ENCODE measurements at places on chromosomes 11 and 22. TPM values are rescaled to one million over a fixed set of nuclear protein-coding genes. Genes with fewer than 3 reads are reported as not detected.

- H3K27ac ChIP-seq: no peak overlapping the region
- no peaks in the 10 kb centered on the region for H3K27me3 ChIP-seq
- H3K36me3 ChIP-seq: peaks cover 59% of the 10 kb centered on the region
- no peaks in the 10 kb centered on the region for H3K4me1 ChIP-seq
- DNase-seq: no peak
Observed at GRCh38 chr11:46741600-46742484, 22.8 kb downstream of the F2 start.

ANKK1 gene
- not detected for polyA plus RNA-seq

DNA sequence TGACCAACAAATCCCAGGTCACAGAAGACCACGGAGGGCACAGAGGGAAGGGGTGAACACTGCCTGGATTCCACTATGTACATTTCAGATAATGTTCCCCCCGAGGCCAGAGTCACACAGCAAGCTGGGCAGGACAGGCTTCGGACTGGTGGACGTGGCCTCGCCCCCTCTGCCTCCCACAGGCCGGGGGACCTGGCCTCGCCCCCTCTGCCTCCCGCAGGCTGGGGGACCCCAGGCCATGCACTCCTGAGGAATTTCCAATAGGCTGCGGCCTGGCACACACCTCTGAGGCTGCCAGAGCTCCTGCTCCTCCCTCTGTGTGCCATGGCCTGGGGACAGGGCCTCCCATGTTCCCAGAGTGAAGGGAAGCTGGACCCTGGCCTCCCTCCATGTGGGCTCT lies 1352.8 kb downstream of the BRD1 start:
- H3K36me3 ChIP-seq: no peaks in the 10 kb centered on the region
- H3K4me1 ChIP-seq: no peaks in the 10 kb centered on the region
- H3K4me3 ChIP-seq: no peak overlapping the region
- DNase-seq: no peak
- no peak overlapping the region for H3K27ac ChIP-seq

- no peak overlapping the region for H3K27ac ChIP-seq
- no peaks in the 10 kb centered on the region for H3K27me3 ChIP-seq
- H3K4me3 ChIP-seq: no peak overlapping the region
- DNase-seq: no peak
- no peaks in the 10 kb centered on the region for H3K36me3 ChIP-seq
- no peaks in the 10 kb centered on the region for H3K4me1 ChIP-seq
Observed at GRCh38 chr11:103942646-103943045, 93.8 kb upstream of the DDI1 start.

RIMBP3C gene
- 0.13 TPM for polyA plus RNA-seq

DNA sequence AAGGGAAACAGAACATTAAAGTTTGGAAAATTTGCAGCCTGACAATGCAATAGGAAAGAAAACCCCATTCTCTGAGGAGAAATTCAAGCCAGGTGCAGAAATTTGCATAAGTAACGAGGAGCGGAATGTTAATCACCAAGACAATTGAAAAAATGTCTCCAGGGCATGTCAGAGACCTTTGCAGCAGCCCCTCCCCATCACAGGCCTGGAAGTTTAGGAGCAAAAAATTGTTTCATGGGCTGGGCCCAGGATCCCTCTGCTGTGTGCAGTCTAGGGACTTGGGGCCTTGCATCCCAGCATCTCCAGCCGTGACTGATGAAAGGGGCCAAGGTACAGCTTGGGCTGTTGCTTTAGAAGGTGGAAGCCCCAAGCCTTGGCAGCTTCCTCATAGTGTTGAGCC lies 780.2 kb downstream of the LRRC4C start:
- no peaks in the 10 kb centered on the region for H3K27me3 ChIP-seq
- H3K27ac ChIP-seq: no peak overlapping the region
- no peaks in the 10 kb centered on the region for H3K36me3 ChIP-seq
- no peaks in the 10 kb centered on the region for H3K4me1 ChIP-seq
- no peak overlapping the region for H3K4me3 ChIP-seq

ANGPTL5 gene
- polyA plus RNA-seq: not detected

GRCh38 chr11:35141571-35141971 lies 2.6 kb downstream of the CD44 start:
- peak overlapping the region; percentile 91 for H3K27ac ChIP-seq
- H3K27me3 ChIP-seq: no peaks in the 10 kb centered on the region
- DNase-seq: peak; percentile 85
- peaks cover 54% of the 10 kb centered on the region for H3K4me1 ChIP-seq

DNA sequence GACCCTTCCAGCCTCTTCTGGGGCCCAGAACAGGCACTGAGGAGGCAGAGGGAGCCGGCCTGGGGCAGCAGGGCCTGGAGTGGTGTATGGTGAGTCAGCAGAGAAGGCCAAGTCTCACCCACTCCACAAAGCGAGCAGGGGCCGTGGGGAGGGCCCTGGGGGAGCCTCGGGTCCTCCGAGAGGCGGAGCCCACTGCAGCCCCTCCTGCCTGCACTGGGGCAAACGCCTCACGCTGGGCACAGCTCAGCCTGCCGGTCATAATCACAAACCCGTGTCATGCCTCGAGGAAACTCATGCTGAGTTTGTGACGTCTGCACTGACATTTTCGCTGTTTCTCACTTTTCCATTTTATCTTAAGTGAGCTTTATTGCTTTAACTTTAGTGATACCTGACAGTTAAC lies 38.4 kb downstream of the TOLLIP start:
- no peak overlapping the region for H3K27ac ChIP-seq
- no peaks in the 10 kb centered on the region for H3K27me3 ChIP-seq
- no peaks in the 10 kb centered on the region for H3K4me1 ChIP-seq
- no peak overlapping the region for H3K4me3 ChIP-seq

DNA sequence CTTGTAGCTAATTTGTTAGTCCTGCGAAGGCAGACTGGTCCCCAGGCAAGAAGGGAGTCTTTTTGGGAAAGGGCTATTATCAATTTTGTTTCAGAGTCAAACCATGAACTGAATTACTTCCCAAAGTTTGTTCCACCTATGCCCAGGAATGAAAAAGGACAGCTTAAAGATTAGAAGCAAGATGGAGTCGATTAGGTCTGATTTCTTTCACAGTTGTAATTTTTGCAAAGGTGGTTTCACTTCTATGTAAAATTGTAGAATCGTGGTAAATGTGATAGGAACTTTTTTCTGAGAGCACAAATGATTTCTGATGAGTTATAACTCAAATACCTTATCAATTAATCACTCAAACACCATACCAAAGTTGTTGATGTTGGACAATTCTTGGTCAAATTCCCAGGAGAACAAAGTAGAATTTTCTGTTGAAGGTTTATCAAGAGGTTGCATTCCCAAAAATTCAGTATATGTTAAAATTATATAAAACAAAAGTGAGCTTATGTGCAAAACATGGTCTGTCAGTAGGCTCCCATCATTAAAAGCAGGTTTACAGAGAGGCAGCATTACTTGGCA lies 2.9 kb upstream of the CTSC start:
- peaks cover 35% of the 10 kb centered on the region for H3K4me1 ChIP-seq
- no peak overlapping the region for H3K27ac ChIP-seq
- H3K27me3 ChIP-seq: no peaks in the 10 kb centered on the region
- H3K36me3 ChIP-seq: no peaks in the 10 kb centered on the region
- no peak for DNase-seq
- no peak overlapping the region for H3K4me3 ChIP-seq

DNA sequence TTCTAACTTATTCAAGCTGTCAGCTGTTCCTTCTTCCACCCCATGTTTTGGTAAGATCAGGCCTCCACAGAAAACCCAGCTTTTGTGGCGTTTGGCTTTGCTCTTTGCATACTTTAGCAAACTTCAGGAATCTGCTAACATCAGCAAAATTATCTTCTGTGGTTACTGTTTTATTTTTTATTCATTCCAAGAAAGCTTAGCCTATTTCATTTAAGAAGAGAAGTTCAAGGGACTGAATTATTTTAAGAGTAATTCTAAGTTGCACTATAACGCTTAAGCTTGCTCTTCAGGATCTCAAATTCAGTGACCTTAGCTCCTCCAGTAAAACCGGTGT lies 1.1 kb downstream of the JHY start:
- peaks cover 9% of the 10 kb centered on the region for H3K27me3 ChIP-seq
- no peaks in the 10 kb centered on the region for H3K36me3 ChIP-seq
- DNase-seq: no peak
- H3K4me1 ChIP-seq: peaks cover 13% of the 10 kb centered on the region

- no peak for DNase-seq
- no peaks in the 10 kb centered on the region for H3K36me3 ChIP-seq
- no peaks in the 10 kb centered on the region for H3K4me1 ChIP-seq
- no peak overlapping the region for H3K27ac ChIP-seq
- no peaks in the 10 kb centered on the region for H3K27me3 ChIP-seq
Observed at GRCh38 chr22:27159716-27160295, 502.4 kb downstream of the MIAT start.

DNA sequence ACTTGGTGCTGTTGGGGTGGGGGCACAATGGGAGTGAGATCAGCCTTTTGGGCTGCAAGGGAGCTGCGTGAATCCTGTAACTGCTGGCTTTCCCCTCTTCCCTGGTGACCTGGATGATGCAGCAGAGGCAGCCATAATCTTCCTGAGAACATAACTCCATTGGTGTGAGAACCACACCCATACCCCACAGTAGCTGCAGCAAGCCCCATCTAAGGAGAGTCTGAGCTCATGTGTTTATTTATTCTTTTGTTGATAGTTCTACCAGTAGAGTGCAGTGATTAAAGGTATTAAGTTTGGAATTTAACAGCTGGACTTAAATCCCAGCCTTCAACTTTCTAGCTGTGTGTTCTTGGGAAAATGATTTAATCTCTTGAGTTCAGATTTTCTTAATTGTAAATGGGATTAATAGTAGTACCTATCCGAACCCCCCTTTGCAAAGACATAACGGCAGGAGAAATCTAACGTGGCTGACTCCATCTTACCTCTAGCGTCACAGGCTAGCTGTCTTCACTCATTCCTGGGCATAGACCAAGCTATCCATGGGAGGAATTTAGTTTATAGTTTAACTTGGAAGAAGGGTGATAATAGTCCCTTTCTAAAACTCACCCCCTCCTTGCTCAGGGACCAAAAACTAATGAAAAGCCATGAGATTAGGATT lies 385.0 kb upstream of the DDI1 start:
- H3K4me3 ChIP-seq: no peak overlapping the region
- H3K27ac ChIP-seq: no peak overlapping the region
- no peaks in the 10 kb centered on the region for H3K36me3 ChIP-seq
- no peak for DNase-seq
- H3K4me1 ChIP-seq: no peaks in the 10 kb centered on the region
- no peaks in the 10 kb centered on the region for H3K27me3 ChIP-seq

- no peak for DNase-seq
- H3K27me3 ChIP-seq: no peaks in the 10 kb centered on the region
- H3K27ac ChIP-seq: no peak overlapping the region
- H3K4me3 ChIP-seq: no peak overlapping the region
Observed at GRCh38 chr11:84854498-84854880, 772.7 kb downstream of the DLG2 start.

DNA sequence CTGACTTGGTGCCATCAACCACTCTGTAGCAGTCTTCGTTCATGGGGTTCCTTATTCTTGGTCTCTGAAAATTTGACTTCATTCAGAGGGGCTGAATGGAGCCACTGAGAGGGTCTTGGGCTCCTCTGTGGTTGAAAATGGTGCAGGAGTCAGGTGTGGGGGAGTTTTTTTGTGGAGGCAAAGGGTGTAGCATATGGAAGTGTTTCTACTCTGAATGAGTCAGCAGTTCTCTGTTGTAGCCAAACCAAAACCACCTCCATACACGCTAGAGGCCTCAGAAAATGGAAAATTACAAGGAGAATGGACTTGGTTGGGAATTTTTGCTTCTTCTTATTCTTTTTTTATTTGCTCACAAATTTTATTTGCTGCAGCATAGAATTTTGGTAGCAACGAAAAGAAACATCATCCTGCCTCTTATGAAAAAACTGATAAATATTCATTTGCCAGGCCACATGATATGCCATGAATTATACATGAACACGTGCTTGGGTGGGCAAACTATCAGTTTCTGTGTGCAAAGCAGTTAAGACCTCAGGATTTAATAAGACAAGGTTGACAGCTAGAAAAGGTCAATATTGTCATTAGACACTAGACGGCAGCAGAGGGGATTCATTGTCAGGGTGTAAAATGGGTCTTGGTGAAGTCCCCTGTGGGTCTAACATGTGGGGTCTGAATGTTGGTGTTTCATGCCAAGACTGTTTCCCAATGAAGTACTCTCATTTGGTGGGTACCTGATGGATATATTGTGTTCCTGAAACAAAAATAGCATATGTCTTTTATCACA lies 111.7 kb downstream of the MYO18B start:
- no peaks in the 10 kb centered on the region for H3K36me3 ChIP-seq
- DNase-seq: no peak
- no peaks in the 10 kb centered on the region for H3K4me1 ChIP-seq
- no peak overlapping the region for H3K27ac ChIP-seq
- no peaks in the 10 kb centered on the region for H3K27me3 ChIP-seq

DNA sequence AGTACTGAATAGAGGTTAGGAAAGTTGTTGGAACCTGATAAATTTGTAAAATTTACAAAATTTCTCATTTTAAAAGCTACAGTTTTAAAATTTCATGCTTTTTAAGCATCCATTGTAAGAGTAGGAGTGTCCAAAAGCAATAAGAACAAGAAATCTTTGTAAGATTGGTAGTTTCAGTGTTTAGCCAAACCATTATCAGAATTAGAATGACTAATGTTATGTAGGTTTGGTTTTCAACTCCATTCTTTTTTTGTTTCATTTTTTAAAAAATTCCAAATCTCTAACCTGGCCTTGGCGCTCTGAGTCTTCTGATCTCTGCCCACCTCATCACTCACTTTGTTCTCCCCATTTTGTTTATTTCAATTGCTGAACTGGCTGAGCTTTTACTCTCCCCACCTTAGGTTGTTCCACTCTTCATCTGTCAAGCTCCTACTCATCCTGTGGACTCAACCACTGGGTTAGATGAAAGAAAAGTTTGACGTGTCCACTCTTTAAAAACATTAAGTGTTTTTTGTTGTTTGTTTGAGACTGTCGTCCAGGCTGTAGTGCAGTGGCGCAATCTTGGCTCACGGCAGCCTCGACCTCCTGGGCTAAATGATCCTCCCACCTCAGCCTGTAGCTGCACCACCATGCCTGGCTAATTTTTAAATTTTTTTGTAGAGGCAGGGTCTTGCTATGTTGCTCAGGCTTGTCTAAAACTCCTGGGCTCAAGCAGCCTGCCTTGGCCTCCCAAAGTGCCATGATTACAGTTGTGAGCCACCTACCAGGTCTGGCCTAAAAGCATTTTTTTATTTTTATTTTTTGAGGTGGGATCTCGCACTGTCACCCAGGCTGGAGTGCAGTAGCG lies 14.0 kb downstream of the EP300 start:
- no peak overlapping the region for H3K4me3 ChIP-seq
- no peak overlapping the region for H3K27ac ChIP-seq
- peaks cover 57% of the 10 kb centered on the region for H3K36me3 ChIP-seq
- H3K4me1 ChIP-seq: no peaks in the 10 kb centered on the region
- DNase-seq: no peak

Measured in CD14-positive monocyte (primary cell).